Stimulated activated CD8-positive, alpha-beta memory T cell treated with anti-CD3 and anti-CD28 coated beads, Interleukin-7, amount 100 ng/mL, for 48 hours (primary cell): ENCODE measurements at places on chromosomes 12 and 14.
A peak's percentile ranks its signal among the peaks of the same experiment; 100 is the strongest.

DNA sequence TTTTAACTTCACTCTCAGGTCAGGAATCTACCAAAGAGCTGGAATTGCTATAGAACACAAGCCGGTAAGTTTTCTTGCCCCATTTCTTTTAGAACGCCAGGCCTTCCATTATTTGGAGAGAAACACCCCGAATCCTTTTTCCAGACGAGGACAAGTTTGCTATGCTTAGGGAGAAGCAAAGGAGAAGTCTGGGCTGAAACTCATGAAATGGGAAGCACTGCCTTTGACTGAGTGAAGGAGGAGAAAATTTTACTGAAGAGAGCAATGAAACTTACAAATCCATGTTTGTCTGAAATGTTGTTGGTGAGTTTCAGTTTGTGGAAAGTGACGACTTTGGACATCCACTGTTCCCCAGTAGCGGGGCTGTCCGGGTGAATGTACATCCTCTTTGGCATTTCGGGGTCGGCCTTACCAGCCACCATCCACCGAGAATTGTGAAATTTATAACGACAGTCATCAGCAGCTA, 3.3 kb downstream of the TBX3 start:
- DNase-seq: no peak

GRCh38 chr12:47772094-47772660, 861 bp upstream of the SLC48A1 start:
- no peak for DNase-seq

DNA sequence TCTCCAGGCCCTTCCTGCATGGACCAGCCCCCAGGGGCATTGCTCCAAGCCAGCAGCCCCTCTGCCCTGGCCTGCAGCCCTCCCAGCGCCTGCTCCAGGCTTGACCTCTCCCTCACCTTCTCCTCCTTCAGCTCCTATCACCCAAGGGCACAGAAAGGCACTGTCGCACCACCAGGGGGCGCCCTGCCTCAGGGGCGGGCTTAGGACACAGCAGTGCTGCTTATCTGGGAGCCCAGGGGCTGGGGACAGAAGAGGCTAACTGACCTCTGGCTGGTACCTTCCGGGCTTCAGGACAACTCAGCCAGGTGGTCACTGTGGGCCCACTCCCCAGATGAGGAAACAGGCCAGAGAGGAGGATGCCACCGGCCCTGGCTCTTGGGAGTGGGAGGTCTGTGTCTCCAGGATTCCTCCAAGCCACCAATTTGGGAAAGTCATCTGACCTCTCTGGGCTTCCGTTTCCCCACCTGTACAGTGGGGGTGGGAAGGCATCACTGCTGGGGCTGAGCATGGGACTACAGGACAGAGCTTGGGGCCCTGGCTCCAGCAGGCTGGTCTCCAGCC, 25.3 kb upstream of the GPR132 start:
- peak; percentile 69 for DNase-seq

- no peak for DNase-seq
Measured at GRCh38 chr14:91366749-91367148, 50.9 kb downstream of the CCDC88C start.

DNA sequence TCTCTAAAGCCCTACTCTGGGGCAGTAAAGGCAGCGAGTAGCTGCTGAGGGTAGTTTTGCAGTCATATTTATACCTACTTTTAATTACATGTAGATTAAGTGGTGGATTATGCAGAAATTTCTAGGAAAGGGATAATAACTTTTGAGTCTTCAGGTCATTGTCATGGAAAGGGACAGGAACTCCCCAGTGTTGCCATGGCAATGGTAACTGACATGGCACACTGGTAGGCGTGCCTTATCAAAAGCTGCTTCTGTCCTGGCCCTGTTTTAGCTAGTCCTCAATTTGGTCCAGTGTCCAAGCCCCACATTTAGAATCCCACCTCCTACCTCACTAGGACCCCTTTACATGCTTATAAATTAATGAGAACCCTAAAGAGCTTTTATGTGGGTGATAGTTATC, 303.1 kb downstream of the VRK1 start:
- no peak for DNase-seq

DNA sequence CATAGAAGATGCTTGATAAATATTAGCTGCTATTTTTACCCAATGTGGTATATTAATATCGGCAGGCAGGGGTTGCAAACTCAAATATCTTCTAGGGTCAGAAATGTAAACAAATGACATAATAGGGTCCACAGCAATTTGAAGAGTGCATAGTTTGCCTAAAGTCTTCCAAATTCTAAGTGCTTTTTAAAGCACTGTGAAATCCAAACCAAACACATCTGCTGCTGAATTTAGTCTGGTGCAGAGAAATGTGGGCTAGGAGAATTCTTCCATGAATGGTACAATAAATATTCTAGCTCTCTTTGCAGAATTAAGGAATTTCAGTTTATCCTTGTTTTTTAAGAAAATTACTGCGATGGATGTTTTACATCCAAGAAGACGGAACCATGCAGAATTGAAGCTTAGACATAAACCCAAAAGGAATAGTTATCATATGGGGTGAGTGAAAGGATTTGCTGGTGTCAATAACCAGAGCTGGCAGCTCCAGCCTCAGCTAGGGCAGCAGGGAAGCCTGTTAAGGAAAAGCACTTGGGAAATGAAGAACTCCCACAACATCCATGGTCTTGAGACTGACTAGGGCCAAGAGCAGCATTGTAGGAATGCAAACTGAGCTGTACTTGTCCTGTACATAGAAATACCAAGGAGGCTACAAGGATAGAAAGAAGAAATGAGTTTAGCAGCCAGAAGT, 65.5 kb downstream of the PTPRR start:
- no peak for DNase-seq
